ENCODE measurements at places on chromosomes 6 and 20. TPM values are rescaled to one million over a fixed set of nuclear protein-coding genes. Genes with fewer than 3 reads are reported as not detected.

The NOX3 gene
- total RNA-seq, result not detected

DNA sequence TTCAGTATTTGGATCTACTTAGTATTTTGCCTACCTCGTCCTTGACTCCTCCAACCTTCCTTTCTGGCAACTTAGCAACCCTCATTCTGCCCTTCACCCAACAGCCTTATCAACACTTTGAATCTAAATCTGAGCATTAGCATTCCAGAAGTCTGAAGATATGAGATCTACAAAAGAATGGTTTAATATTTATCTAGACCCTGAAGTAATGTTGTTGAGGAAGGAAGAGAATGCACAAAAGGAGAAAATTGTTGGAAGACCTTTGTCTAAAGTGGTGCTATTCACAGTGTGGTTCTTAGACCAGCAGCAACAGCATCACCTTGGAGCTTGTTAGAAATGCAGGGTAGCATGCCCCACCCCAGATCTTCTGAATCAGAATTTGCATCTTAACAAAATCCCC, 198.2 kb upstream of the PLCB4 start:
- no peak overlapping the region for H3K4me3 ChIP-seq
- no peaks in the 10 kb centered on the region for H3K4me1 ChIP-seq
- no peak for DNase-seq
- H3K36me3 ChIP-seq, result no peaks in the 10 kb centered on the region
- no peak overlapping the region for H3K27ac ChIP-seq

- no peaks in the 10 kb centered on the region for H3K27me3 ChIP-seq
- no peak for DNase-seq
- H3K27ac ChIP-seq, result no peak overlapping the region
- peaks cover 27% of the 10 kb centered on the region for H3K4me1 ChIP-seq
- no peak overlapping the region for H3K4me3 ChIP-seq
Measured at GRCh38 chr6:151263967-151264366, 24.2 kb downstream of the AKAP12 start.

The FAXC gene
- total RNA-seq, result 7.6 TPM

DNA sequence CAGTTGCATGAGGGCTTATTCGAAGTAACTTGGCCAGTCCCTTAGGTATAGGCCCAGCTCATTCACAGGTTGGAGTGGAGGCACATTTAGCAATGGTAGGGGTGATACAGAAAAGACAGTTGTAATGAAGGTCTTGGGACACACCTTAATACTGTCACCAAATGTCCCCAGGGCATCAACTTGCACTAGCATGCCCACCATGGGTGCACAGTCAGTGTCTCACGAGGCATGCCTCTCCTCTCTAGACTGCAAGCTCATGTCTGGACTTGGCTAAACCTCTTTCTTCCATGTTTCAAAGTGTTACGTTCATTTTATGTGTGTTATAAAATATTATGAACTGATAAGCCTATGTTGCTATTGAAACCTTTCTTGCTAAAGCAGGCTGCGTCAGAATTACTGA, 124.0 kb upstream of the ECI2 start:
- H3K4me3 ChIP-seq, result no peak overlapping the region
- no peaks in the 10 kb centered on the region for H3K4me1 ChIP-seq
- H3K27me3 ChIP-seq, result no peaks in the 10 kb centered on the region
- DNase-seq, result no peak

DNA sequence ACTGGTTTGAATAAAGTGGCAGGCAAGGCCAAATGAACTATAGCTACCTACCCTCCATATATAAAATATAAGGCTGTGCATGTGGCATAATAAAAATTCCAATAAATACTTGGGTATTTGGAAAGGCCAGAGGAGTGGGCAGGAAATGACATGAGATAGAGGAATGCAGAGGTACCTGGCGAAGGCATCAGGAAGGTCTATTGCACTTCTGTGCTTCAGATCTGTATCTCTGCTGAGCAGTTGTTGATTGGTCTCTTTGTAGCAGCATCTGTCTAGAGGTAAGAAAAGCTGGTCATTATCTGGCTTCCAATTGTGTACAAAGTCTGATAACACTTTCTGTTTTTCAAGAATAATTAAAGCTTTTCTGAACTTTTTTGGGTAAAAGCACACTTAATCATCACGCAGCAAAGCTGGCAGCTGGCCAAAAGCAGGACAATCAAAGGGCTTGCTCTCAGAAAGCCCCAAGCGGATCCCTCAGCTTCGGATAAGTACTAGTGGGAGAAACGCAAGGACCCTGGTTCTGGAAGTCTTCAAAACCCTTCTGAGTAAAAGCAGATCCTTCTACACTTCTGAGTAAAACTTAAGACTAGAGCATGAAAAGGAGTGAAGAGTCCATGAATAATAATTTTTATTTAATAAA, 120.1 kb upstream of the TCF21 start:
- H3K4me1 ChIP-seq, result no peaks in the 10 kb centered on the region
- no peak overlapping the region for H3K4me3 ChIP-seq
- no peaks in the 10 kb centered on the region for H3K36me3 ChIP-seq
- H3K27me3 ChIP-seq, result no peaks in the 10 kb centered on the region

The MYLK2 gene
- total RNA-seq, result not detected

GRCh38 chr6:25404091-25404490, 124.9 kb downstream of the CARMIL1 start:
- no peak overlapping the region for H3K4me3 ChIP-seq
- no peaks in the 10 kb centered on the region for H3K36me3 ChIP-seq
- no peaks in the 10 kb centered on the region for H3K27me3 ChIP-seq
- peak overlapping the region; percentile 72 for H3K27ac ChIP-seq

DNA sequence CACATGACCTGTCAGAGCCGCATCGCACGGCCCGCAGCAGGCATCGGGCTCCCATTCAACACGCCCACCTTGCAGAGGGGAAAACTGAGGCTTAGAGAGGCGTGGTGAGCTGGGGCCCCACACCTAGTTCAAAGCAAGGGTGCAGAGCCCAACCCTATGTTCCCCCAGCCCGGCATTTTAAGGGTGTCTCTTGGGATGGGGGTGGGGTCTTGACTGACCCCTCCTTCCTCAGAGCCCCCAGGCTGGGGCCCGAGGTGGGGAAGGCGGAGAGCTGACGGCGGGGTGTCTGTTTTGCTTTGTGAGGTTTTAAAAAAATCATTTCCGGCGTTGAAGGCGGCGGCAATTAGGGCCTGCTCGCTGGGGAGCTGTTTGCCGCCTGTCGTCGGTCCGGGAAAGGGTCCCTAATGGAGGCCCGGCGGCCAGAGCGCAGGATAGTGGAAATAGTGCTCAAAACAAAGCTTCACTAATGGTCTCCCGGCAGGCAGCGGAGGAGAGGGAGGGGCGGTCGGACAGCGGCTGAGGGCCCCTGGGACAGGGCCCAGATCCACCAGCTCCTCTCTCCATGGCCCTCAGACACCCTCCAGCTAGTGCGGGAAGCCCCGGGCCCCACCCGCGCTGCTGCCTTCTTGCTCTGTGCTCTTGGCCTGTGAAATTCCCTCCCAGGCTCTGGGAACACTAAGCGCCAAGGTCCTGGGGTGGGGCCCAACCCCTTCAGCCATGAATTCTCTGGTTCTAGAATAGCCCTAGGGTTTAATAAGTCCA, 11.9 kb downstream of the VSTM2L start:
- H3K4me3 ChIP-seq, result no peak overlapping the region
- H3K27ac ChIP-seq, result peak overlapping the region; percentile 16
- H3K27me3 ChIP-seq, result peaks cover 88% of the 10 kb centered on the region
- H3K4me1 ChIP-seq, result peaks cover 11% of the 10 kb centered on the region
- no peak for DNase-seq

GRCh38 chr6:99588618-99589289, 17.9 kb upstream of the PRDM13 start:
- no peak overlapping the region for H3K27ac ChIP-seq
- H3K4me3 ChIP-seq, result peak overlapping the region; percentile 38
- peaks cover 14% of the 10 kb centered on the region for H3K4me1 ChIP-seq
- no peaks in the 10 kb centered on the region for H3K36me3 ChIP-seq
- DNase-seq, result peak; percentile 78

The FOXC1 gene
- total RNA-seq, result 0.96 TPM

- H3K27me3 ChIP-seq, result peaks cover 38% of the 10 kb centered on the region
- no peaks in the 10 kb centered on the region for H3K4me1 ChIP-seq
- H3K27ac ChIP-seq, result no peak overlapping the region
Measured at GRCh38 chr6:9057937-9058336, 622.6 kb upstream of the SLC35B3 start.

DNA sequence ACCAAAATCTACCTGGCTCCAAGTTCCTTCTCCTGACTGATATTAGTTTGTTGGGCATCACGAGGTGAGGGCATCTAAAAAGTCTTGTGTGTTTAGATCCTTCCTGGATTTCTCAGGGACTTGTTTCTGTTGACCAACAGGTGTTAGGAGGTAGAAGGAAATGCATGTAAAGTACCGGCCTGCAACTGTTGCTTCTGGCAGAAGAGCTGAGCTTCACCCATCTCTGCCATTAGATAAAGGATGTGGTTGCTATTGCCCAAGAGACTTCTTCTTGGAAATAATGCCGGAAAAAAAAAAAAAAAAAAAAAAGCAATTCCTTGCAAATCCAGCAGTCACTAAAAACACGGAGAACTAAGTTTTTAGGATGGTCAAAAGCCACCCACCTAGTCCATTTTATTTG, 303.1 kb downstream of the CDH26 start:
- no peak overlapping the region for H3K27ac ChIP-seq
- H3K4me1 ChIP-seq, result no peaks in the 10 kb centered on the region
- no peaks in the 10 kb centered on the region for H3K27me3 ChIP-seq
- no peaks in the 10 kb centered on the region for H3K36me3 ChIP-seq
- DNase-seq, result no peak

GRCh38 chr6:74467533-74468215, 738.2 kb downstream of the COL12A1 start:
- H3K27ac ChIP-seq, result no peak overlapping the region
- H3K4me1 ChIP-seq, result no peaks in the 10 kb centered on the region
- no peaks in the 10 kb centered on the region for H3K27me3 ChIP-seq
- no peak for DNase-seq

The DEFB123 gene
- total RNA-seq, result not detected

The PTGIS gene
- 17.5 TPM for total RNA-seq

The TGM3 gene
- not detected for total RNA-seq

The PFDN4 gene
- 4.6 TPM for total RNA-seq

The IYD gene
- total RNA-seq, result 8.4 TPM

- no peak for DNase-seq
- H3K4me3 ChIP-seq, result no peak overlapping the region
- H3K36me3 ChIP-seq, result no peaks in the 10 kb centered on the region
- no peak overlapping the region for H3K27ac ChIP-seq
Measured at GRCh38 chr6:119355157-119355556, 5.6 kb upstream of the MAN1A1 start.

- no peaks in the 10 kb centered on the region for H3K27me3 ChIP-seq
- DNase-seq, result no peak
- H3K4me1 ChIP-seq, result no peaks in the 10 kb centered on the region
- no peaks in the 10 kb centered on the region for H3K36me3 ChIP-seq
Measured at GRCh38 chr6:134195164-134195906, 122.6 kb downstream of the SGK1 start.

- H3K27ac ChIP-seq, result no peak overlapping the region
- no peaks in the 10 kb centered on the region for H3K27me3 ChIP-seq
- DNase-seq, result no peak
- H3K36me3 ChIP-seq, result no peaks in the 10 kb centered on the region
Measured at GRCh38 chr6:162846723-162847122, 118.9 kb downstream of the PACRG start.

GRCh38 chr6:25482996-25483395, 169.0 kb upstream of the SCGN start:
- no peaks in the 10 kb centered on the region for H3K4me1 ChIP-seq
- DNase-seq, result no peak
- no peak overlapping the region for H3K27ac ChIP-seq
- no peaks in the 10 kb centered on the region for H3K27me3 ChIP-seq
- H3K36me3 ChIP-seq, result no peaks in the 10 kb centered on the region
- no peak overlapping the region for H3K4me3 ChIP-seq

The NMBR gene
- total RNA-seq, result not detected

GRCh38 chr20:16434062-16434664, 139.1 kb downstream of the KIF16B start:
- peak; percentile 44 for DNase-seq
- no peaks in the 10 kb centered on the region for H3K27me3 ChIP-seq
- no peaks in the 10 kb centered on the region for H3K4me1 ChIP-seq
- H3K27ac ChIP-seq, result no peak overlapping the region
- H3K36me3 ChIP-seq, result no peaks in the 10 kb centered on the region

DNA sequence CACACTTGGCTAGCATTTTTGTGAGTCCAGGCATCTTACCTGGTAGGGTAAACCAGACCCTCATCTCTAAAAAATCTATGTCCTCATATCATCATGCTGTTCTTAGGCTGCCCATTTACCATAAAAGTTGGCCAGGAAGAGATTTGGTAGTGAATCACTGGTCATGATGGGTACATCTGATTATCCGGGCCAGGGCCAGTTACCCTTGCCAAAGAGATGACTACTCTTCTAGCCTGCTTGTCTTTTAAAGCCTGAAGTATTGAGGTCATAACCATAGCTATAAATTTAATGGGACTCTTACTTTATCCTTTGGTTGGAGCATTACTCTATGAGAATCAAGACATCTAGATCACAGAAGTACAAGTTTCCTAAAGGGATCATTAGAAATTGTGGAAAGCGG, 276.8 kb downstream of the TENT5A start:
- DNase-seq, result no peak
- H3K4me3 ChIP-seq, result no peak overlapping the region
- H3K27me3 ChIP-seq, result no peaks in the 10 kb centered on the region
- H3K4me1 ChIP-seq, result no peaks in the 10 kb centered on the region
- no peak overlapping the region for H3K27ac ChIP-seq

The DEFB116 gene
- not detected for total RNA-seq

- no peaks in the 10 kb centered on the region for H3K36me3 ChIP-seq
- no peaks in the 10 kb centered on the region for H3K27me3 ChIP-seq
Measured at GRCh38 chr6:98136333-98136732, 698.0 kb upstream of the POU3F2 start.

DNA sequence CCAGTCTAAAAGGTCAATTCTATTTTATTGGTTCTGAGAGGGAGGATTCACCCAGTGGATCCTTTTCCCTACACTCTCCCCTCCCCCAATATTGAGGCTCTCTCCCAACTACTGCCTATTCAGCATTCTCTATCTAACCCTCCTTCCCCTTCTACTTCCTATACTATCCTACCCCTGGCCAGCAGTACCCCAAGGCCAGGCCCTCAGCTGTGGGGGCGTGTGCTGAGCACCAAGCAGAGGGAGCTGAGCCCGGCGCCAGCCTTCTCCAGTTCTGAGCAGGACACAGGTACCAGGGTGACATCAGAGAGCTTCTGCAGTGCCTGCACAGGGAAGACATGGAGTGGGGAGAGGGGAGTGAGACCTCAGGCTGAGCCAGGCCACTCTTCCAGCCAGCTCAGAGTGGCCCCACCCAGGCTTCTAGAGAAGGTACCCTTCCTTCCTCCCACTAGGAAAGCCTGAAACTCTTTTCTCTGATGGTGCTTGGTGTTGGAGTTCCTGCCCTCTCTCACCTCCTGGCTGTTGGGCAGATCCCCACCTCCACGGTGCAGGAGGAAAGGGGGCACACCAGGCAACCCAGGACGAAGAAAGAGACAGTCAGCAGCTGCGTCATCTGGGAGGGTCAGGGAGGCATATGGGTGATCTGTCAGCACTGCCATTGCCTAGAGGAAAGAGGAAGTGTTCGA, 1.9 kb downstream of the DDAH2 start:
- H3K27ac ChIP-seq, result peak overlapping the region; percentile 94
- H3K4me3 ChIP-seq, result no peak overlapping the region
- H3K27me3 ChIP-seq, result no peaks in the 10 kb centered on the region
- no peaks in the 10 kb centered on the region for H3K36me3 ChIP-seq
- peaks cover 49% of the 10 kb centered on the region for H3K4me1 ChIP-seq
- DNase-seq, result peak; percentile 51

The NRN1 gene
- not detected for total RNA-seq

- peak; percentile 52 for DNase-seq
- peaks cover 24% of the 10 kb centered on the region for H3K4me1 ChIP-seq
- H3K27ac ChIP-seq, result peak overlapping the region; percentile 30
- no peak overlapping the region for H3K4me3 ChIP-seq
- H3K36me3 ChIP-seq, result peaks cover 7% of the 10 kb centered on the region
- H3K27me3 ChIP-seq, result no peaks in the 10 kb centered on the region
Measured at GRCh38 chr20:25294459-25295385, 46.8 kb downstream of the PYGB start.
